ENCODE measurements at places on chromosomes 12 and 14. TPM values are rescaled to one million over a fixed set of nuclear protein-coding genes. Genes with fewer than 3 reads are reported as not detected.

DNA sequence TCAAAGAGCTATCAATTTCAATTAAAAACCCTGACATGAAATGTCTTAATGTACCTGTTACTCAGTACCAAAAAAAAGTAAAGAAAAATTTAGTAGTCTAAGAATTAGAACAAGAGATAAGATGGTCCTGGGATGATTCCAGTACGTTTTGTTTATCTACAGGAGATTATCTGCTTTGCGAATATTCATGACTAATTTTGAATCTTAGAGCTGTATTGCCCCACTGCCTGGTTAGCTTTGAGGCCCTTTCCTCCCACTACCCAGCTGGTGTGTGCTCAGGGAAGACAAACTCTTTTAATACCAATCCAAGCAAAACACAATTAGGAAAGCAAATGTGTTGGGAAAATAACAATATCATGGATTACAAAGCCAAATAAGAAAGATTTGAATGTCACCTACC is 263.5 kb downstream of the FOXG1 start:
- H3K36me3 ChIP-seq, result no peaks in the 10 kb centered on the region
- no peak overlapping the region for H3K27ac ChIP-seq
- H3K4me3 ChIP-seq, result no peak overlapping the region
- peaks cover 1% of the 10 kb centered on the region for H3K27me3 ChIP-seq
- H3K4me1 ChIP-seq, result peaks cover 5% of the 10 kb centered on the region
- DNase-seq, result no peak

DNA sequence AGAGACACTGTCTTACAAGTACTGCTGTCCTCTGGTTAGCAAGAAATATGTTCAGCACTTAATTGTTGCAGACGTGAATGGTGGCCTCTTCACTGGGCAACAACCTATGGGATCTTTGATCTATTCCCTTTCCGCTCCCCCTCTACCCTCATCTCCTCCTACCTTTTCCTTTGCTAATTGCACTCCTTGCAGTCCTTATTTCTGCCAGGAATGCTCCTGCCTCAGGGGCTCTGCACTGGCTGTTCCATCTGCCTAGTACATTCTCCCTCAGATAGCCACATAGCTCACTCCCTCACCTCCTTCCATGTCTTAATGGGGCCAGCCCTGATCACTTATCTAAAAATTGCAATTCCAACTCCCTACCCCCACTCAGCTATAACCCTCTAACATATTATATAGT is 4.5 kb upstream of the NFYB start:
- H3K4me3 ChIP-seq, result no peak overlapping the region
- H3K4me1 ChIP-seq, result peaks cover 9% of the 10 kb centered on the region
- peaks cover 7% of the 10 kb centered on the region for H3K27me3 ChIP-seq

DNA sequence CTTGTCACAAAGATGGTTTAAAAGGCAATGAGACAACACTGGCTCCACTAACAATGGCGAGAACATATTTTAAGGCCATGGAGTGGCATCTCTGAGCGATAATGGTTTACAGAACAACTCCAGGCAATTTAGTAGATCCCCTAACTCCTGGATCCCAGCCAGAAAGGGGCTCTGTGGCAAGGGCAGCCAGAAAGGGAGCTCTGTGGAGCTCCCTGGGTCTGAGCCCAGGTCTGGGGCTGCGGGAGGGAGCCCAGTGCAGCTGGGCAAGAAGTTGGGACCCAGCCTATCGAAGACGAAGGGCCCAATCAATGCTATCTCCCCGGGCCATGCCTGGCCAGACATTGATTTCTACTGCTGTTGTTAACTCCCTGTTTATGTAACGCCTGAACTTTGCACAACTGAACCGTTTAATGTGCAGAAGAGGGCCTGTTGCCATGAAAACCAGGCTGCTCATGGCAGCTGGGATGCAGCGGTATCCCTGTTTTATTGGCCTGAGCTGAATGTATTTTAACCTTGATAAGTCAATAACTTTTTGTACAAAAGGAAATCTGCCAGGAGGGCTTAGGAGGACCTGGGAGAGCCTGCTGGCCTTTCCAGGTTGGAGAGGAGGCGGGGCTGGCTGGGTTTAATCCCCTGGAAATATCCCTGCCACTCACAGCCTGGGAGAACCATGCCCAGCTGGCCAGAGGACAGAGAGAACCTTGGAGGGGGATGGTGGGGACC is 6.7 kb upstream of the FAM222A start:
- no peaks in the 10 kb centered on the region for H3K4me1 ChIP-seq
- no peak overlapping the region for H3K27ac ChIP-seq
- H3K4me3 ChIP-seq, result no peak overlapping the region
- H3K27me3 ChIP-seq, result peaks cover 4% of the 10 kb centered on the region
- no peak for DNase-seq

GRCh38 chr12:10363914-10364814 is 25.7 kb downstream of the KLRK1 start:
- H3K4me3 ChIP-seq, result no peak overlapping the region
- no peaks in the 10 kb centered on the region for H3K27me3 ChIP-seq
- peaks cover 12% of the 10 kb centered on the region for H3K4me1 ChIP-seq

- H3K4me3 ChIP-seq, result no peak overlapping the region
- H3K27me3 ChIP-seq, result no peaks in the 10 kb centered on the region
- no peak for DNase-seq
- peaks cover 4% of the 10 kb centered on the region for H3K4me1 ChIP-seq
- H3K27ac ChIP-seq, result no peak overlapping the region
- no peaks in the 10 kb centered on the region for H3K36me3 ChIP-seq
Measured at GRCh38 chr12:39032034-39032433, 126.6 kb upstream of the CPNE8 start.

- H3K27me3 ChIP-seq, result no peaks in the 10 kb centered on the region
- H3K4me3 ChIP-seq, result no peak overlapping the region
- H3K36me3 ChIP-seq, result no peaks in the 10 kb centered on the region
- no peak overlapping the region for H3K27ac ChIP-seq
Measured at GRCh38 chr12:103803847-103804246, 37.2 kb downstream of the NT5DC3 start.

DNA sequence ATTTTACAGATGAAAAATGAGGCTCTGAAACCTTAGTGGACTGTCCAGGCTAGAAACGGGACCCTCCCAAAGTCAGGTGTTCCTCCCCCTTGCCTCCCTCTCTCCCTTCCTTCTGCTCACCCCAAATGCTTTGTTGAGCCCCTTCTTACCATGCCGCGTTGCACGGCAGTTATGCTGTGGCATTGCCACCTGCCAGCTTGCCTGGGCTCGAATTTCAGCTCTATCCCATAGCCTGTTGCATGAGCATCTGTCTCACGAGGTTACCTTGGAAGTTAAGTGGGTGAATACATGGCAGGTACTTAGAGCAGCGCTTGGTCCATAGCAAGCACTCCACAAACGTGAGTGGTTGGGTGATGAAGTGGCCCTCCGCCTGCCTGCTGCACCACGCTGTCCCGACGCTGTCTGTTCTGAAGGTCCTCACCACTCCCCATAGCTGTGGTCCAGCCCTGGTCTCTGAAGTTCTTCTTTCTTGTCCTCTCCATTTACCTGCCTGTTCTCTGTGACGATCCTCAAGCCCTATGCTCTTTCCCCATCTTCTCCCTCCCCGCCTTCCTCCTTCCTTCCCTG is 269.9 kb downstream of the CACNA1C start:
- H3K4me1 ChIP-seq, result peaks cover 23% of the 10 kb centered on the region
- no peaks in the 10 kb centered on the region for H3K36me3 ChIP-seq
- no peak for DNase-seq
- no peak overlapping the region for H3K4me3 ChIP-seq
- H3K27ac ChIP-seq, result no peak overlapping the region
- H3K27me3 ChIP-seq, result peaks cover 5% of the 10 kb centered on the region

- H3K27ac ChIP-seq, result no peak overlapping the region
- no peaks in the 10 kb centered on the region for H3K4me1 ChIP-seq
- no peak overlapping the region for H3K4me3 ChIP-seq
- no peak for DNase-seq
- H3K36me3 ChIP-seq, result no peaks in the 10 kb centered on the region
Measured at GRCh38 chr14:32654106-32654505, 284.6 kb upstream of the NPAS3 start.

DNA sequence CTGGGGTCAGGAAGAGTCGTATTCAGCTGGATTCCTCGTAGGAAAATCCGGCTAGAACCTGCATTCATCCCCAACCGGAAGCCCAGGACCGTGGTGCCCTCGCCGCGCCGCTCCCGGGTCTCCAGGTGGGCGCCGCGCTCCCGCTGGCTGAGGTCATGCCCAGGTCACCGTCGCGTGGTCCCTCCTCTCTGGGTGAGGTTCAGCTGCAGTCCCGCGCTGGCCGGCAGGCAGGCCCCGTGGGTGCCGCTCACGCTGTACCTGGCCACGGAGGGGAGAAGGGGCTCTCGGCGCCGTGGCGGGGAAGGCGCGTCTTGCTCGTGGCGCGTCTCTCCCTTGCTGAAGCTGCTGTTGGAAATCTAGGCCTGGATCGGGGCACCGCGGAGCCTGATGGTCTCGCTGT is 44.5 kb downstream of the LRTM2 start:
- no peak overlapping the region for H3K27ac ChIP-seq
- H3K4me1 ChIP-seq, result no peaks in the 10 kb centered on the region
- peaks cover 7% of the 10 kb centered on the region for H3K27me3 ChIP-seq
- H3K36me3 ChIP-seq, result no peaks in the 10 kb centered on the region
- no peak overlapping the region for H3K4me3 ChIP-seq

- H3K27ac ChIP-seq, result no peak within 1 kb of the TSS
- H3K27me3 ChIP-seq, result peaks cover 11% of the 10 kb centered on the region
- peaks cover 2% of the 10 kb centered on the region for H3K4me1 ChIP-seq
- peaks cover 3% of the 10 kb centered on the region for H3K36me3 ChIP-seq
- H3K4me3 ChIP-seq, result peak within 1 kb of the TSS; percentile 95
Measured at GRCh38 chr12:117968826-117969659, at the start of gene KSR2. TSS of gene KSR2 (minus strand) at chr12:117968990. CDS start at chr12:117968255, 735 bp downstream.

DNA sequence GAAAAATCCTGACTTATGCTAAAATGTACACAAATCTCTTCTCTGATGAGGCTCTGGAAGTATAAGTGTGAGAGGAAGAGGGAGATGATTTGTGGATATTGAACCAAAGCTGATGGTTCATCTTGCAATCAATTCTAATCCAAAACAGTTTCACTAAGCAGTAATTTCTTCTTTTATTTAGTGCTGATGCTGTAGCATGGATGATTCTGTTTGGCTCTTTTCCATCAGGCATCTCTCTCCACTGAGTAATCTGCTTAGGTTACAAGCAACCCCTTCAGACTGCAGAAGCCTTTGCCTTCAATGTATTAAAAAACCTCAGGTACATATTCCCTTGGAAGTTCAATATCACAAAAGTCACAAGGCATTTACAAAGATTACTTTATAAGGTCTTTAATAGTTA is 159.1 kb upstream of the CCDC198 start:
- no peak for DNase-seq
- no peaks in the 10 kb centered on the region for H3K36me3 ChIP-seq
- H3K27ac ChIP-seq, result no peak overlapping the region

GRCh38 chr12:46269429-46270241 is 792 bp upstream of the SLC38A1 start:
- peaks cover 8% of the 10 kb centered on the region for H3K4me1 ChIP-seq
- H3K27me3 ChIP-seq, result peaks cover 6% of the 10 kb centered on the region

GRCh38 chr12:26122681-26123481 is 2.0 kb downstream of the BHLHE41 start:
- H3K4me3 ChIP-seq, result peak overlapping the region; percentile 92
- H3K27ac ChIP-seq, result peak overlapping the region; percentile 16
- peak; percentile 66 for DNase-seq
- H3K4me1 ChIP-seq, result peaks cover 29% of the 10 kb centered on the region

GRCh38 chr14:60353420-60353819 is 104.4 kb downstream of the PPM1A start:
- no peak overlapping the region for H3K4me3 ChIP-seq
- H3K4me1 ChIP-seq, result peaks cover 8% of the 10 kb centered on the region
- no peaks in the 10 kb centered on the region for H3K27me3 ChIP-seq
- no peaks in the 10 kb centered on the region for H3K36me3 ChIP-seq

GRCh38 chr12:54352022-54352531 is 12.2 kb downstream of the GPR84 start:
- no peak overlapping the region for H3K4me3 ChIP-seq
- peaks cover 17% of the 10 kb centered on the region for H3K36me3 ChIP-seq
- peaks cover 39% of the 10 kb centered on the region for H3K4me1 ChIP-seq
- no peak for DNase-seq
- H3K27me3 ChIP-seq, result peaks cover 12% of the 10 kb centered on the region

GRCh38 chr12:107487011-107487680 is 198.5 kb upstream of the PWP1 start:
- no peaks in the 10 kb centered on the region for H3K4me1 ChIP-seq
- no peak overlapping the region for H3K4me3 ChIP-seq
- no peak for DNase-seq
- H3K36me3 ChIP-seq, result no peaks in the 10 kb centered on the region
- peaks cover 2% of the 10 kb centered on the region for H3K27me3 ChIP-seq
- no peak overlapping the region for H3K27ac ChIP-seq

GRCh38 chr12:66694666-66695613 is 16.1 kb upstream of the GRIP1 start:
- no peak for DNase-seq
- no peak overlapping the region for H3K27ac ChIP-seq
- no peaks in the 10 kb centered on the region for H3K36me3 ChIP-seq
- no peaks in the 10 kb centered on the region for H3K4me1 ChIP-seq
- H3K27me3 ChIP-seq, result peaks cover 2% of the 10 kb centered on the region
- no peak overlapping the region for H3K4me3 ChIP-seq

GRCh38 chr12:77560714-77561113 is 270.0 kb upstream of the NAV3 start:
- H3K27ac ChIP-seq, result no peak overlapping the region
- H3K4me3 ChIP-seq, result no peak overlapping the region
- H3K4me1 ChIP-seq, result peaks cover 5% of the 10 kb centered on the region
- no peak for DNase-seq
- H3K27me3 ChIP-seq, result peaks cover 1% of the 10 kb centered on the region

GRCh38 chr12:22792138-22792537 is 167.2 kb downstream of the ETNK1 start:
- no peak for DNase-seq
- no peak overlapping the region for H3K4me3 ChIP-seq
- no peak overlapping the region for H3K27ac ChIP-seq
- H3K27me3 ChIP-seq, result no peaks in the 10 kb centered on the region
- no peaks in the 10 kb centered on the region for H3K36me3 ChIP-seq

- no peak overlapping the region for H3K4me3 ChIP-seq
- H3K27me3 ChIP-seq, result no peaks in the 10 kb centered on the region
- peaks cover 9% of the 10 kb centered on the region for H3K36me3 ChIP-seq
- peaks cover 10% of the 10 kb centered on the region for H3K4me1 ChIP-seq
Measured at GRCh38 chr12:62252576-62252975, 7.6 kb upstream of the USP15 start.

LRRK2 gene
- 0.26 TPM for total RNA-seq

ALDH1L2 gene
- 1.4 TPM for total RNA-seq

YAF2 gene
- total RNA-seq, result 23.2 TPM

MYO1H gene
- total RNA-seq, result 4.4 TPM

GPRC5D gene
- not detected for total RNA-seq

CD9 gene
- 67.2 TPM for total RNA-seq

ABCC9 gene
- total RNA-seq, result 1.2 TPM

Data from endothelial cell (in vitro differentiated cells).